Sigmoid colon (tissue), 7 donors: ENCODE measurements at places on chromosomes 3 and 15. TPM values are rescaled to one million over a fixed set of nuclear protein-coding genes. Genes with fewer than 3 reads are reported as not detected.
A peak's percentile ranks its signal among the peaks of the same experiment; 100 is the strongest.

DNA sequence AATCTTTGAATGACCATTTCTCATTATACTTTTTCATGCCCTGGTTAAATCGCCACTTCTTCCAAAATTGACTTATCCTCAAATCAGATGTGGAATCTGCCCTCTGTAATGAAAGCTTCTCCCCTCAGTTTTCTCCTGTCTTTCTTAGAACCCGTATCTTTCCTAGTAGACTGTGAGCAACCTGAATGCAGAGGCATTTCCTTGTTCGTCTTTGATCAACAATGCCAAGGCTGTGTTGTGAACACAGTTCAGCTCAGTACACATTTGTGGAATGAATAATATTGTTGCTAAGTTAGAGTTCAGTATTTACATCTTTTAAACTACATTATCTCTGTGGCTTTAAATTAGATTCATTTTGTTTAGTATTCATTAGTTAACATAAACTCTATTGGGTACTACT lies 123.3 kb downstream of the TPRG1 start:
- DNase-seq = no peak

DNA sequence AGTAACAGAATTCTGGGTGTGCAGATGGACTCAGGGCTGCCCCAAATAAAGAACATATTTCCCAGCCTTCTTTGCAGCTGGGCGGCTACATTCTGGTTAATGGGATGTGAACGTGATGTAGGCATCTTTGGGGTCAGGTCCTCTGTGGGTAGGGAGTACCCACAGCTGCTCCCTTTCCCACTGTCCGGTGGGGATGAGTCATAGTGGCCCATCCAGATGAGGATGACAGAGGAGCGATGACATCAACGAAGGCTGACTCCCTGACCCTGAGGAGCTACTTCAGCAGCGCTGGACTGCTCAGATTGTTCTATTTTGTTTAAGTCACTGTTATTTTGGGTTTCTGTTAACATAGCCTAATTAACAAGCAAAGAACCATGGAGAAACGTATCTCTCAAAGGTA lies 38.0 kb downstream of the SRPRB start:
- peak; percentile 33 for DNase-seq

- peak; percentile 77 for DNase-seq
Measured at GRCh38 chr3:56989169-56989976, 71.1 kb upstream of the SPATA12 start.

DNA sequence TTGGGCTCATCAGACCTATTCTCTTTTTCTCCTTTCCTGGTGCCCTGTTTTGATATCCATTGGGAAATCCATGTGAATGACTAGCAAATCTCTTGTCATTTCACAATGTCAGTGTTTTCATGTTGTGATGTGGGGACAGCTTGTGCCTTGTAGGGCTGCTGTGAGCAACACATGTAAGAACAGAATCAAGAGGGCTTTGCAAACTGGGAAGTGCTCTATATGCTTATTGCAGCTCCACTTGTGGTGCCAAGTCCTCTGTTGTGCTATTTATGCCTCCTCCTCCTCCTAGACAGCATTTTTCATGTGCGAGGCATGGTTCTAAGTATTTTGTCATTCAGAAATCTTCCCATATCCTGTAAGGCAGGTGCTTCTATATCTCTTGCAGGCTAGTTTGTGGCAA lies 56.4 kb downstream of the ZNF621 start:
- DNase-seq = no peak

DNA sequence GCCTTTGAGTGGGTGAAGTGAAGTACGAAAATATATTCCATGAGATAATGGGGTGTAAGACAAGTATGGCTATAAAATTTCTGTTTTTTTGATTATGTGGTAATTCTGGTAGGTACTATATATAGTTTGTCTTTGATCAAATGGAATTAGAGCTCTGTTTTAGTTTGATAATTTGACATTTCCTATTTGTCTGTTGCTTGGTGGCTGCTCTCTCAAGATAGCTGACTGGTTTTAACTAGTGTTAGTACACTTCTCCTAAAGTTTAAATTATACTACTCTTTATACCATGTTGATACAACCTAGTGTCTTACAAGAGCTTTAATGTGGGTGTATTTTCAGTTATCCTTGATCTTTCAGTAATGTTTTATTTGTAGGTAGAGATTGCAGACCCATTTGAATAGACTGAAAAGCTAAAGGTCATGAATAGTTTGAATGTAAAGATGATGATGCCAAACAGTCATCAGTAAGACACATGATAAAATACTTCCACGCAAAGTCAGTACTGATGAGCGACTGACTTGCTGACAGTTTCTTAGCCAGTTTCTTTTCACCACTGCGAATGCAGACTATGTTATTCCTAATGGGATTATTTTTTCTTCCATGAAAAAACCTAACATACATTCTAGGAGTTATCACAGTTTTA lies 15.2 kb downstream of the SACM1L start:
- DNase-seq = no peak

DNA sequence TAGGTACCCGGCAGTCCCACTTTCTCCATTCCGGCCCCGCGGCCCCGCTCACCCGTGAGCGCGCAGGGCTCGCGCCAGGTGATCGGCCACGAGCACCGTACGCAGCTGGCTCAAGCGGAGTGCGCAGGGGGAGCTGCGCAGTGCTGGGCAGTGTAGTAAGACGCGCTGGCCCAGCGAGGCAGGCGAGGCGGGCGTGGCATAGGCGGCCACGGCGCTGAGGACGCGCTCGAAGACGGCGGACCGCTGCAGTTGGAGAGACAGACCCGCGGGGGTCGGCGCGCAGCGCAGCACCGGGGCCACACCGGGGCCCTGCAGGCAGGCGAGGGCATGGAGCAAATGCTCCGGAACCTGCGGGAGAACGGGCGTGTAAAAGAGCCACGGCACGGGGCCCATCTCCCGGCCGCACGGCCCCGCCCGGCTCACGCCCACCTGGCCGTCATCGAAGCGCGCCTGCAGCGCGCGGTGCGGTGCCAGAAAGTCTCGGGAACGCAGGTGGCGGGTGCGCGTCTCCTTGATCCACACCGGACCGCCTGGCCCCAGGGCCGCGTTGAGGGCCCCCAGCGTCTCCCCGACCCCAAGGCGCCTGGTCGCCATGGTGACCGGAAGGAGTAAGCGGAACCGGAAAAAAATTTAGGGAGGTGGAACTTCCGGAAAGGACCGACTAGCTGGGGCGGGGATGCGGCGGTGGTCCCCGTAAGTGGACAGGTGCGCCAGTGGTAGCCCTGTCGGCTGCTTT lies at the start of gene DALRD3:
TSS of gene DALRD3 (minus strand) at position 610 of the 736 bp plus-strand sequence. CDS start at position 594, 16 bp downstream.
- peak; percentile 81 for DNase-seq

DNA sequence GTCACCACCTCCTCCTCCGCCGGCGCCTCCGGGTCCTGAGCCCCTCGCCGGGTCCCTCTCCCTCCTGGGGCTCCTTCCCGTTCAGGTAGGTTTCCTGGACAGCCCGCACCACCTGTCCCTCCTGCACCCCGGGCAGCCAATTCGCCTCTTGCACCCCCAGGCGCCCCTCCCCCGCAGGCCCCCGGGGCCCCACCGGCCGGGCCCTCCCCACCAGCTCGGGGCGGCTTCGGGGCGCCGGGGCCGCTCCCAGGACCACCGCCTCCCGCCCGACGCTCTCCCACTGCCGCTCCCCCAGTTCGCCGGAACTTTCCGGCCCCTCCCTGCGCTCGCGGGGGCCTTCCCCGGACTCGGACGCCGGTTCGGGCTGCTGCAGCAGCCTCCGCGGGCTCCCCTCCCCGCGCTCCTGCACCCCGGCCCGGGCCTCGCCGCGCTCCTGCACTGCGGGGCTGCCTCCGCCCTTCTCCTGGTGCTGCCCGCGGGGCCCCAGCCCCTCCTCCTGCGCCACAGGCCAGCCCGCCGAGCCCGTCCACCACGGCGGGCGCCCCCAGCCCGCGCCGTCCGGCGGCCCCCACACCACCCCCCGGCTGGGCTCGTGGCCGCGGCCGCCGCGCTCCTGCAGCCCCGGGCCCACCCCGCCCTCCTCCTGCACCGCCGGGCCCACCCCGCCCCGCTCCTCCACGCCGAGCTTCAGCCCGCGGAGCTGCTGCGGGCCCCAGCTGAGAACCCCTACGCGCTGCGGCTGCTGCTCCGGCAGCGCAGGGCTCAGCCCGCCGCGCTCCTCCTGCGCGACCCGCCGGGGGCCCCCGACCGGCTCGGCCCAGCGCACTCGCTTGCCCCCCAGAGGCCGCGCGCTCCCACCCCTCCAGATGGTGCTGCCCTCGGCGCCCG lies 587 bp upstream of the TNK2 start:
- DNase-seq = peak; percentile 69

DNA sequence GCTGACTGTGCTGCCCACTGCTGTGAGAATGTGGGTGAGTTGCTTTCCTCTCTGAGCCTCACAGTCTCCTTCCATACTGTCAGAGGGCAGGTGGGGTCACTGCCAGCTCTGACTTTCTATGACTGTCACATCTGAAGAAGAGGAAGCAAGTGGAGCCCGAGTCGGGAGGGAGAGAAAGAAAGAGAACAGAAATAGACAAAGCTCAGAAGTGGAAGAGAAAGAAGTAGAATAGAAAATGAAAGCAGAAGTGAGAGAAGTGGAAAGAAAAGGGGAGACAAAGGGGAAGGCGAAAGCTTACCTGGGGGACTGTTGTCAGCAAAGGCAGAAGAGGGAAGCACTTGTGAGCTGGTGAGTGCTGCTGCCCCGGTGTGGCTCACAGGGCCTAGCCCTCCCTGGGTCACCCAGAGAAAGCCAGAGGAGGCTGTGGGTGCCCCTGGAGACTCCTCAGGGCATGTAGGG lies 57.9 kb downstream of the EPHB1 start:
- DNase-seq = no peak

- DNase-seq = no peak
Measured at GRCh38 chr3:42266085-42266484, at the start of gene CCK. TSS of gene CCK (minus strand) at chr3:42266185. CDS start at chr3:42263630, 2,555 bp downstream.

GRCh38 chr15:94287794-94288246 lies 56.5 kb downstream of the MCTP2 start:
- no peak for DNase-seq

- DNase-seq = no peak
Measured at GRCh38 chr3:99772171-99772570, 45.5 kb upstream of the CMSS1 start.

- DNase-seq = no peak
Measured at GRCh38 chr3:78035131-78035641, 995.3 kb downstream of the ROBO2 start.

DNA sequence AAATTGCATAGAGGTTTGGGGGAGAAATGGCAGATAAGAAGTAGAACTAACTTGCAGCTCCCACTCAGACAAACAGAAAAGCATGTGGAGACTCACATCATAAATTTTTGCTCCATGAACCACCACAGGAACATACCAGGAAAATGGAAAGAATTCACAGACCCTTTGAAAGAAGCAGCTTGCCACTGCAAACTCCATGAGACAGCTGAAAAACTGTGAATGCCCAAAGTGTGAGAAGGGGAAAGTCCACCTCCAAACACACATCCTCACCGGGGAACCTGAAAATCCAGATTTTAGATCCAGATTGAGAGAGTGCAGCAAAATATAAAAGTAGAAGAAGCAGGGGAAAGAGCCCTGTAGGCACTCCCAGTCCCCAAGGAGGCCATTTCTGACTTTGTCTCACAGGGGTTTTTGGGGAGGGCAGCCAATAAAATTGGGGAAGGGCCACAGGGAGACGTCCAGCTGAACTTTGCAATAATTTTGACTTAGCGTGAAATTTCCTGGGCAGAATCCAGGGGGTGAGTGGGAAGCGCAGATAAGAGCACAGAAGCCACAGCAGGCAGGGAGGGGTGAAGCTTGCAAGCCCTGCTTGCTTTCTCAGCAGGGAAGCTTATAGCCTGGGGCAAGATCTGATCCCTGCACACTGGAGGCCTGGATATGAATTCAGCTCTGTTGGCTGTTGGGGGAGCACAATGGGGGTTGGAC lies 183.4 kb upstream of the UBE2E2 start:
- no peak for DNase-seq

GRCh38 chr3:42581400-42581708 lies 413 bp downstream of the SEC22C start:
- no peak for DNase-seq

DNA sequence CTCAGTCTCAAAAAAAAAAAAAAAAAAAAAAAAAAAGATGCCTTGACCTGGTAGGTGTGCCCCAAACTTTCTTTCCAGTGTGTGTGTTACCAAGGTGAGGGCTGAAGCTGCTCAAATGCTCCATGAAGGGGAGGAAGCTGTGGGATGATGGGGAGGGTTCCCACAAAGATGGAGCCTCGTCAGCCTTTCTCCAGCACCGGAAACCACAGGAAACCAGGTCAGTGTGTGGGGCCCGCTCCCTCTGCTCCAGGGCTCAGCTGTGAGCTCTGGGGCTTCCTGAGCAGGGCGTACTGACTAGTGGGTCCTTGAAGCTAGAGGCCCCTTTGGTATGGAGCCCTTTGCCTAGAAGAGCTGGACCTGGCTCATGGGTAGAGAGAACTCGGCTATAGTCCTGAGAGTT lies 681 bp upstream of the IL17RE start:
- no peak for DNase-seq

GRCh38 chr3:170044271-170044670 lies 6.5 kb downstream of the GPR160 start:
- DNase-seq = no peak

DNA sequence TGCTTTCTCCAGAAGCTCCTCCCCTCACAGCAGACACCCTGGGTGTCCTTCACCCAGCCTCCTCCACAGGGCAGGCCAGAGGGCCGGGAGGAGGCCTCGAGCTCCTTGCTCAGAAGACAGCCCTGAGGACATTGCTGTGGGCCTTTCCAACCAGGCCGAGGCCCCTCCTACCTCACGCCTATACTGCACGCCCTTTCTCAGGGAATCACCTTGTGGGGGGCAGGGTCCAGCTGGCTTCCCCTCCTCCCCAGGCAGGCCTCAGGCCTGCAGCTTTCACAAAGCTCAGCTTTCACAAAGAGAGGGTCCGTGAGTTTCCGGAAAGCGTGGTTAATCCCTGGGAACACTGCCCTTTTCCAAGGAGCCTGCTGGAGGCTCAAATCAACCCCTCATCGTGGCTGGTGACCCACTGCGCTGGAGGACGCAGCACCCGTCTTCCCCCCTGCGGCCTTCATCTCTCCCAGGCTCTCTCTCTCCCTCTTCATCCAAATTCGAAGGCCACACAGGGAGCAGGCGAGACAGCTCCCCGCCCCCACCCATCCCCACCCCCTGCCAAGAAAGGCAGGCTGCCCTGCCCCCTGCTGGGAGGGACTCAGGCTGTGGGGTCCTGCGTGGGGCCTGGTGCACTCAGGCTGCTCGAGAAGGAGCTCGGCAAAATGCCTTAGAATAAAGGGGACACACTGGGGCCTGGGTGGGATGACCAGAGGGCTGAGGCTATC lies 79.4 kb downstream of the OCA2 start:
- DNase-seq = no peak

- DNase-seq = peak; percentile 90
Measured at GRCh38 chr3:194323785-194324735, 27.1 kb downstream of the CPN2 start.

- no peak for DNase-seq
Measured at GRCh38 chr3:125324341-125324740, 50.8 kb downstream of the ZNF148 start.

- peak; percentile 27 for DNase-seq
Measured at GRCh38 chr15:41934843-41935242, 37.5 kb downstream of the EHD4 start.

Gene MELTF
- polyA plus RNA-seq = 9.6 TPM

Gene RPP14
- polyA plus RNA-seq = 15.6 TPM

Gene CD96
- polyA plus RNA-seq = 8.2 TPM

Gene GP5
- polyA plus RNA-seq = 0.69 TPM

Gene GPR27
- polyA plus RNA-seq = 0.60 TPM

Gene PLA1A
- 2.9 TPM for polyA plus RNA-seq

Gene CCR8
- polyA plus RNA-seq = not detected

Gene ACVR2B
- 1.7 TPM for polyA plus RNA-seq

Gene ATP13A4
- polyA plus RNA-seq = 0.60 TPM

Gene RTP3
- not detected for polyA plus RNA-seq

Gene CSTA
- 20.4 TPM for polyA plus RNA-seq
